Activated T-cell treated with anti-CD3 and anti-CD28 coated beads, Interleukin-2, amount 50 U/mL, for 1 hour (primary cell): ENCODE measurements at places on chromosomes 1 and 21.

DNA sequence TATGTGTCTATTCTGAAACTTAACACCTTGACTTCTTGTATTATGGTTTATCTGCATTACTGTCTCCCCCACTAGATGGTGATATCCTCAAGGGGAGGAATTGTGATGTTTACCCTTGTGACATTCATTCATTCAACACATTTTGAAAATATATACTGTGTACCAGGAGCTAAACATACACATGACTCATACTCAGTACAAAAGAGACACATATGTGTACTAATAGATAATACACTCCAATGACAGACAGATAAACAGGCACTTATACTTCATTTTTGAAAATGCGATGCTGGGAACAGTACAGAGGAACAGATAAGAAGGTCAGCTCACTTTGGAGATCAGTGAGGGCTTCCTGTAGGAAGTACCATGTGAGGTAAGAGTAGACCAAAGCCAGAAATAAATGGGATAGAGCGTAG lies 8.9 kb upstream of the RAB3GAP2 start:
- no peak for DNase-seq

DNA sequence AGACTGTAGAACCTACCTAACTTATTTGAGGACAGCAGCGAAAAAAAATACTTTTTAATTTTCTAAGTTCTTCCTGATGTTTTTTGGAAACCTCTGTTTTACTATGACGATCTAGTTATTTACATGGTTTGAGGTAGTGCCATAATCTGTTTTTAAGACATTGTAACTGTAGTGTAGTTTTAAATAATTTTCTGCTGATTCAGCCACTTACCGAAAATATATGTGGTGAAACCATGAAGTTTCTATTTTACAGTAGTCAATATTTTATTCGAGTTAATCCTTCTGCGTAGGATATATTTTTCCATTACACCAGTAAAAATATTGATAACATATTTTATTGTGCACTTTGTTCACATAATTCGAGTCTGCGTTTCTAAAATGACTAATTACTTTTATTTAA lies 121.7 kb upstream of the RRP15 start:
- DNase-seq = no peak

GRCh38 chr1:61446531-61446991 lies 278.4 kb downstream of the TM2D1 start:
- no peak for DNase-seq

- DNase-seq = peak; percentile 44
Observed at GRCh38 chr1:26723013-26723991, 27.5 kb downstream of the ARID1A start.

DNA sequence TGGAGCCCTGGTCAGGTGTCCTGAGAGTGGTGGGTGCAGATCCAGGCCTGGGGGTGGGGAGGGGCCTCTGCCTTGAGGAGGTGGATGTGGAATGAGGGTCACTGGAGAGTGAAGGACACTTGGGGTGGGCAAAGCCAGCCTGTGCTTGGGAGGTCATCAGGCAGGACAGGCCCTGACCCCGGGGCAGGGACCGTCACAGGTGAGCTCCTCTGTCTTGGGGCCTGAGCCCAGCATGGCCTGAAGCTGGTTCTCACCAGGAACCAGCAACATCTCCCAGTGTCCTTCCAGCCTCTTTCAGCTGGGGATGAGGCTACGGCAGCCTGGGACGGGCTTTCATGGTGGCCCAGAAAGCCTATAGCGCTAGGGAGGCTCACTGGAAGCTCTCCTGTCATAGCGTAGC lies 831 bp upstream of the KRTAP10-2 start:
- DNase-seq = no peak

- DNase-seq = no peak
Observed at GRCh38 chr1:83103341-83103740, 895.6 kb downstream of the TTLL7 start.

GRCh38 chr1:1554926-1555915 lies 14.8 kb upstream of the TMEM240 start:
- no peak for DNase-seq

DNA sequence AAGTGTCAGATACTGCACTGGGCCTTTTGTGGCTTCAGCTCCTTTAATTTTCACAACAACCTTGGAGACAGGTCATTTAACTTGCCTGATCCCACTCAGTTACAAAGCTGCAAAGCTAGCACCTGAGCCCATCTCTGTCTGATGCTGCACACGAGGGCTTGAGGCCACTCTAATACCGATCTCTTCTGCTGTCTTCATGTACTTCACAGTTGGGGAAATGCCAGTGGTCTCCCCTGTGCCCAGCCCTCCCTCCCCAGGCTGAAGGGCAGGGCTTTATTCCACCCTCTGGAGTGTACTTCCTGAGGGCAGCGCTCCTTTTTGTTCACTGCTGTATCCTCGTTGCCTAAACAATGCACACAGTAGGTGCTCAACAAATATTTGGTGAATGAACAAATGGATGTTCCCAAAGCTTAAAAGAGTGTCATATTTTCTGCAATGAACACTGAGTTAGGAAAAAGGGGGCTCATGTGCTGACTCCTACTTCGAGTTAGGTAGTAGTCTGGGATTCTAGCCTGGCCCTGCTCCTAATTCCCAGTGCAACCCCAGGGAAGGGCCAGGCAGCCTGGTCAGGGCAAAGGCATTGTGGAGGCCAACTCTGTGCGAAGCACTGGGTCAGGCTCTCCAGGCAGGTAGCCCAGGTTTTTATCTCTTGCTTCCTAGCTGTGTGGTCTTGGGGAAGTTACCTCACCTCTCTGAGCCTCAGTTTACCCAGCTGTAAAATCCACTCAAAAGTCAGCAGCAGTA lies 1.1 kb downstream of the TMCO4 start:
- DNase-seq = no peak

DNA sequence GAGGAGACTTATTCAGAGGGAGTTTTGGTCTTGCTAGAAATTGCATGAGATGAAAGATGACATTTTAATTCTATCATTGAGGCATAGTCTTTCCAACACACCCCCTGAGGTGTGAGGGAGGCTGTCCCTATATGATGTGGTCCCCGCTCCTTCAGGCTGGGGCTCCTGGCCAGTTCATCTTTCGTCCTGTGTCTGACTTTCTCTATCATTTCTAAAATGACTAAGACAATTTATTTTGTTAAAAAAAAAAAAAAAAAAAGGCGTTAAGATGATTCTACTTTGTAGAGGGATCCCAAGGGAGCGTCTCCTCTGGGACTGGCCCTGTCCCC lies 50.5 kb downstream of the PRKCZ start:
- DNase-seq = no peak

- no peak for DNase-seq
Observed at GRCh38 chr1:232183802-232184201, 446.1 kb downstream of the SIPA1L2 start.

DNA sequence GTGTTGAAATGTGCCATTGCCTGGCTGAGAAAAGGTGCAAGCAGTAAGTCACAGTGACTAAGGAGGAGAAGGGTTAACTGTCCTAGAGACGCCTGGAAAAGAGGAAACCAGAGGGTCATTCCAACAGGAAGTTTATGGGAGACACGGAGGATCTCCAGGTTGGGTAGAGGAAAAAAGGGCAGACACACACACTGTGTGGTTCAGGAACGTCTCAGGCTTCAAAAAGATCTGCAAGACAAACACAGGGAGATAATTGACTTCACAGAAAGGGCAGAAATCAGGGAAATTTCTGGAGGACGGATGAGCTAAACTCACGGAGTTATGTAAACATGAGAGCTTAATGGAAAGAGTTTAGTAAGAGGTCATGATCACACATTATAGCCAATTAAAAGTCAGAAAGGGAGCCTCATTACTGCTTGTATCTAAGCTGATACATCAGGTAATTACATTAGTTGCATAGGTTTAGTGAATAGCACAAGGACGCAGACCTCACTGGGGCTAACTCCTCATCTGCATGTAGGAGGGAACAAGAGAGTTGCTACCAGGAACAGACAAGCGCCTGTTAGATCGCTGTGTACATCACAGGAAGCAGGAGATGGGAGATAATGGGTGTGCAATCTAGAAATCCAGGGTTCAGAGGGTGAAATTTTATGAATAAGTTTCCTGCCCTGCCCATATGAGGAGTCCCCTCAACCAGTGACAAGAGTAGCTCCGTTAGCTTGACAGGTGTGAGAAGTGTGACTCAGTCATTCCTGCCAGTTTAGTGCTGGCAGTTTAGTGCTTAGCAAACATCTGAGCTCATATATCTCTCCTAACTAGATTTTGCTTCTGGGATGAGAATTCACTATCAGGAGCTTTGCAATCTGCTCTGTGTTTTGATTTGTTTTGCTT lies 96.6 kb upstream of the TNR start:
- no peak for DNase-seq

DNA sequence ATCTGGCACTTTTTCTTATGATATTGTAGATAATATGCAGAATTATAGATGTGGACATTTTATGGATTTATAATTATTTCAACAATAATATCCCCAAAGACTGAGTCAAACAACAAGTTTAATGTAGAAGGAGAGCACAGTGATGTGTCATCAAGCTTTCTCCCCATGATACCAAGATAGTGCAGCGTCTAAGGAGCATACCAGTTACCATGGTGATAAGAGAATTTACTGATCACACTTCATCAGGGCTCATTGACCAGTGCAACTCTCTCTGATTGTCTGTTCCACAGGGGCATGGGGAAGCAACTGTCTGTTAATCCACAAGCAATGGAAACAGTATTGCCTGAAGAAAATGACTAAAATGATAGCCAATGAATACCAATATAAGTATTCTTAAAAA lies 209.6 kb upstream of the DPYD start:
- DNase-seq = no peak

GRCh38 chr1:168789501-168789900 lies 60.5 kb upstream of the DPT start:
- DNase-seq = no peak

GRCh38 chr1:162131400-162132321 lies 62.2 kb downstream of the NOS1AP start:
- DNase-seq = no peak

DNA sequence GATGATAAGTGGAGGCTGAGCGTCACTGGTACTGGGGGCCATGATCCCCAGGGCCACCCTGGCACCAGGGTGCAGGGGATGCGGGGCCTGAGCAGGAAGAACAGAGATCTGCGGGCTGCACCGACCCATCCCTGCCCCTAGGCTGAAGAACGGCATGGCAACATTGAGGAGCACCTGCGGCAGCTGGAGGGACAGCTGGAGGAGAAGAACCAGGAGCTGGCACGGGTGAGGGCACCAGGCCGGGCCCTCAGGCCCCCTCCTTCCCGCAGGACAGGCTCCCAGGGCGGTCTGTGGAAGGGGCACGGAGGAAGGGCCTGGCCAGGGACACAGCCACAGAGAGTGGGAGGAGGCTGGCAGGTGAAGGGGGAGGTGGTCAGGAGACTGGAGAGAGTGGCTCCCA lies 21.8 kb downstream of the PPFIA4 start:
- no peak for DNase-seq

DNA sequence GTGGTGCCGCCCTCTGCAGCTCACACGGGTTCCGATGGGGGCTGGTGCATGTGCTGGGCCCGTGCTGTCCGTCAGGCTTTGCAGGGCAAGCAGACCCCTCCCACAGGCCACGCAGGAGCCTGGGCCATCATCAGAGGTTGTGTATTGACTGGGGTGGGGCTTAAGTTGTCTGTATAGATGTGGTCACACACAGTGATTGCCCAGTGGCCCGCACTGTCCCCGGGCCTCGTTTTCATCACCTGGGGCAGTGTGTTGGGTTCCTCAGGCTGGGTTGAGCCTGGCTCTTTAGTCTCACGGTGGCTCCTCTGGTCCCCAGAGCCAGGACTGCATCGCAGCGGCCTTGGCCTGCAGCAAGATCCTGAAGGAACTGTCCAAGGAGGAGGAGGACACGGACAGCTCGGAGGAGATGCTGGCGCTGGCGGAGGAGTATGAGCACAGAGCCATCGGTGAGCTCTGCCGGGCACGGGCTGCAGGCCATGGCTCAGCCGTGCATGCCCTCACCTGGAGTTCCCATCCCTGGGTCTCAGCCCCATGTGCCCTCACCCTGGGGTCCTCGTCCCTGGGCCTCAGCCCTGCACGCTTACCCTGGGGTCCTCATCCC lies 44.1 kb downstream of the TRPM2 start:
- DNase-seq = no peak

- DNase-seq = no peak
Observed at GRCh38 chr1:221137666-221138065, 258.4 kb downstream of the HLX start.

- no peak for DNase-seq
Observed at GRCh38 chr1:232012773-232013386, 386.3 kb downstream of the DISC1 start.

DNA sequence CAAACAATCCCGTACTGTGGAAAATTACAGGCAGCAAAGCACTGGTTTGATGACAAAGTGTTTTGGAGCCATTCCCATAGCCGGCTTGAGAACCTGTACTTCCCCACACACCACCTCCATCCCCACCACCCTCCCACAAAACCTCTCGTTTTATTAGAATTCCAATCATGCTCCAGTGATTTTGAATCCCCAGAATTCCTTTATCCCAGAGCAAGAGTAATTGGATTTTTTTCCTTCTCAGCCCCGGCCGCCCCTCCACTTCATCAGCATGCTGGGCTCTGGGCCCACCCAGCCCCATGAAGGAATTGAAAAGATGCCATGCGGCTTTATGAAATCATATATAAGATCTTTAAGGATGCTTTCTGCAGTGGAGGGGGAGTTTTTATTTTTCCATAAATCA lies 136.6 kb downstream of the OMA1 start:
- no peak for DNase-seq

DNA sequence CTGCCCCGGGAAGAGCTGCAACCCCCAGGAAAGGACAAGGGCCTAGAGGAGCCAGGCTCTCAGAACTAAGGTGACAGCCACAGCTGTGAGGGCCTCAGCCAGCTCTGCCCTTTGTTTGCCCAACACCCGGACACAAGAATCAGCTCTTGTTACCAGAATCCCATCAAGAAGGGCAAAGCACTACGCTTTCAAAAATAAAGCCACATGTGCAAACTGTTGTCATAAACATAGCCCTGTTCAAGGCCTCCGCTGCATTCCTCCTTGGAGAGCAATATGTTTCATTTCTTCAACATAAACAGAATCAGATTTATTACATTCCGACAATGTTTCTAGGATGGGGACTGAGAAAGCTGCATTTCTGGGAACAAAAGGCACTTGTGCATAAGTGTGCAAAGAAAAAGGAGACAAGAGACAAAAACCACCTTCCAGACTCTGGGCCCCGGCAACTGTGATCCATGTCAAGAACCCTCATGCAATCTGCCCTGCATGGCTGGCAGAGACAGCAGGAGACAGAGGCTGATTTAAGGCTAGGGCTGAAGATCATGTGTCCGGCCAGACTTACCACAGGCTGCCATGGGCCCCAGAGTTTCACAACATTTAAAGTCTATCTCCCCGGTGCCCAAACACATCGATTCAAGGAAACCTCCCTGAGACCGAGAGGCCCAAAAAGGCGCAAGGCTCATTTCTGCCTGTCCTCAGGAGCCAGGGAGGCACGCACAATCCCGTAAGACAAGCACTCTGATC lies 71.0 kb downstream of the SSBP3 start:
- DNase-seq = no peak

GRCh38 chr1:6914706-6915105 lies 129.5 kb downstream of the CAMTA1 start:
- no peak for DNase-seq
